Stomach (tissue), 19 donors: ENCODE measurements at places on chromosomes 7 and 10. TPM values are rescaled to one million over a fixed set of nuclear protein-coding genes. Genes with fewer than 3 reads are reported as not detected.

GRCh38 chr10:73819513-73820093 is 8.2 kb upstream of the NDST2 start:
- DNase-seq = peak; percentile 84

DNA sequence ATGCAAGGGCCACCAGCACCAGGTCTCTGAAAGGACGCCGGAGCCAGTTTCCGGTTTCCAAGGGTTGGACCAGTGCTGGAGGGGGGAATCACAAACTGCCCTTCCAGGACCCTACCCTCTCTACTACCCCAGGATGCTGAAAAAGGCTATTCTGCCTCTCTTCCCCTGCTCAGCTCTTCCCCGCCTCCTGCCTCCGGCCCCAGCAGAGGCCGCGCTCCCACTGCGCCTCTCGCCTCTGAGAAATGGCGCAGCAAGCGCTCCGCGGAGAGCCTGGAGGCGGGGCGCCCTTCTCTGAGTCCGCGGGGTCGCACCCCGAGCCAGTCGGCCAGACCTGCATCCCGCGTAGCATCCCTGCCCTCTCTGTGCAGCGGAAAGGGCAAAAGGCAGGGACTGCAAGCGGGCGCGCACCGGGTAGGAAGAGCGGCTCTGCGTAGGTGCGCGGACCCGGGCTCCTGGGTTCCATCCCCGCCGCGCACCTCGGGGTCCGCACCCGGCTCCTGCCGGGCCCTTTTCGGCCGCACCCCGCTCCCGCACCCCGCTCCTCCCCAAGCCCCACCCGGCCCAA is 476 bp upstream of the RET start:
- DNase-seq = no peak

DNA sequence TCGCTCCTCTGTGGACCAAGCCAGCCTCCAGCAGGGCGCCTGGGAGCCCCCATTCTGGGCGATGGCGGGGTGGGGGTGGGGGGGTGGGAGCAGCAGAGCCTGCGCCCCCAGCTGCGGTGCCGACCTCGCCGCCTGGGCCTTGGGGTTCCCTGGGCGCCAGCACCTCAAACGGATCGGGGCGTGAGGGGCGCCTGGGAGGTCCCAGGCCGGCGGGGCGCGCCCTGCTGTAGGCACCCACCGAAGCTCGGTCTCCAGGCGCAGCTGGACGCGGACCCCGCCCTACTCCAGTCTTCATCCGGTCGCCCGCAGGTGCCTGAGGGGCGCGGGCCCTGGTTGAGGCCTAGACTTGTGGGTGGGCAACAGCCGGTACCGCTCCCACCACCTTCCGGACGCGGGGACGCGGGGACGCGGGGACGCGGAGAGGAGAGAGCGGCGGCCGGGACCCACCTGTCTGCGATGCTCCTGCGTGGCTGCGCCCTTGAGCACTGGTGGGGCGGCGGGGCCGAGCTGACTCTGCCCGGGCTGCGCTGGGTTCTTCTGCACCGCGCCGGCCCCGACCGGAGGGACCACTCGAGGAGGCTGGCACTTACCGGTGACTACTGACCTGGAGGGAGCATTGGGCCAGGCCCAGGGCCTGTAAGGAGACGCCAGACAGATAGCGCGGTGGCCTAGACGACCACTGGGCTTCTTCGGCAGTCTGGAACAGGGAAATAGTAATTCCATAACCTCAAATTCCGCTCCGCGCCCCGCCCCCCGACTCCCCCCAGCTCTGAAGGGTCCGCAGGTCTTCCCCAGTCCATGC is 5.5 kb upstream of the KCP start:
- no peak for DNase-seq

GRCh38 chr7:50957431-50957830 is 174.7 kb upstream of the GRB10 start:
- no peak for DNase-seq

- DNase-seq = no peak
Measured at GRCh38 chr10:110317866-110318850, 13.4 kb upstream of the SMNDC1 start.

DNA sequence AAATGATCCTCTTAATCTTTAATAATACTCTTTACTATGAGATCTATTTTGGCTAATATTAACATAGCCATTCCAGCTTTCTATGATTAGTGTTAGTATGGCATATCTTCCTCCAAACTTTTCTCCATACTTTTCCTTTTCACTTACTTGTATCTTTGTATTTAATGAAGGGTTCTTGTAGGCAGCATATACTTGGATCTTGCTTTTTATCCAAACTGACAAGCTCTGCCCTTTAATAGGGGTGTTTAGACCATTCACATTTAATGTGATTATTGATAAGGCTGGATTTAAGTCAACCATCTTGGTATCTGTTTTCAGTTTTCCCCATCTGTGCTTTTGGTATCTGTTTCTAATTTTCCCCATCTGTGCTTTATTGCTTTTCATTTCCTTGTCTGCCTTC is 59.7 kb upstream of the ATP6V0A4 start:
- no peak for DNase-seq

DNA sequence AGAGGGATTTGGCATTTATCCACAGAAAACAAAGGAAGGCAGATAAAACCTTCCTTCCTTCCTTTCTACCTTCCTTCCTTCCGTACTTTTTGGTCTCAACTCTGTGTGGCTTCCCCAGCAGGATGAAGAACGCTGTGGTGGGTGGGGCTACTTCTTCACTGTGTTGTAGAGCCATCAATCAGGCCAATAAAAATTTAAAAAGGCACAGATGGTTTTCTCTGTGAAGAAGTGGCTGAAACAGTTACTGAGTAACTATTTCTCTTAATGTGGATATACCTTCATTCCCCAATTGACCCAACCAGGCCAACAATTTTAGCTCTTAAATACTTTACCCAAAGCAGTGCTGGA is 75.8 kb downstream of the ZNF92 start:
- no peak for DNase-seq

DNA sequence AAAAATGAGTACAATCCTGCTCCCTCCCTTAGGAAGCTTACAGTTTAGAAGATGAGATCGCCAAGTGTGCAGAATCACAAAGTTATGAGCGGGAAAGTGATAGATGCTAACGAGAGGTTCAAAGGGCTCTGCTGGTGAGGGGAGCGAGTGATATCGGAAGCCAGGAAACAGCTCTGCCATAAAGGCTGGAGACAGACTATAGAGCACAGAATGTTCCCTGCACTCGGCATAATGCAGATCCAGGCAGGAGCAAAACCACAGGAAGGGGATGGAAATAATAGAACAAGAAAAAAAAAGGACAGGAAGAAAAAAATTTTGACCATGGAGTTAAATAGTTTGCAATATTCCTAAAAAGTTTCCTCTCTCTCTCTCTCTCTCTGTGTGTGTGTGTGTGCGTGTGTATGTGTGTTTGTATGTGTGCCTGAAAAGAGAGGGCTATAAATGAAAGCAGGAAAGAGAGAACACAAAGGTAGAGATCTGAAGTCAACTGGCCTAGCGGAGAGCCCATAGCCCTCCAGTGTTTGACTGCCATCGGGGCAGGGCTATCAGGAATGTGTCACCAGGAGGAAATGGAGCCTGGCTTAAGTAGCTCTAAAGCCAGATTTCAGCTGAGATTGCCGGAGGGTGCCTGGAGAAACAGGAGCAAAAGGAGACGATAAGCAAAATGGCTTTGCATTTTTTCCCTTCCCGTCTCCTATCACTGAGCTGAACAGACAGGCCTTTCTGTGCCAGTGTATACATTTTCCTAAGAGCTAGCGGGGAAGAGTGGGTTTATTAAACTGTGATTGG is 175.8 kb upstream of the LYZL1 start:
- DNase-seq = peak; percentile 54

DNA sequence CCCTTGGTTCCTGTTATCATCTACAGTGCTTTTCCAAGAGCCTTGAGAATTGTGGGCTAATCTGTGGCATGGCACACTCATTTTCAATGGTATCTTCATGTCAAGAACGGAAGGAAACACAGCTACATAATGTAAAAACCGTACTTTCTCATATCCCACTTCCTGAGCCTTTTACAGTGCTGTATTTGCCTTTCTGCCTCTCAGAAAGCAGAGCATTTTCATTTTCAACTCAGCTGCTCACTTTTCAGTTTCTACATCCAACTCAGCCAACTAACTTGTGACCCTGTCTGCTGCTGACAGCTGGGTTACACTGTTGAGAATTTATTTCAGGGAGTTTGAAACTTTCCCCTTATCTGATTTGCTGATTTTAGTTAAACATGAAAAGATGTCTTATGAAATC is 875.8 kb upstream of the KCND2 start:
- DNase-seq = no peak

- no peak for DNase-seq
Measured at GRCh38 chr10:82266438-82266837, 391.4 kb downstream of the NRG3 start.

DNA sequence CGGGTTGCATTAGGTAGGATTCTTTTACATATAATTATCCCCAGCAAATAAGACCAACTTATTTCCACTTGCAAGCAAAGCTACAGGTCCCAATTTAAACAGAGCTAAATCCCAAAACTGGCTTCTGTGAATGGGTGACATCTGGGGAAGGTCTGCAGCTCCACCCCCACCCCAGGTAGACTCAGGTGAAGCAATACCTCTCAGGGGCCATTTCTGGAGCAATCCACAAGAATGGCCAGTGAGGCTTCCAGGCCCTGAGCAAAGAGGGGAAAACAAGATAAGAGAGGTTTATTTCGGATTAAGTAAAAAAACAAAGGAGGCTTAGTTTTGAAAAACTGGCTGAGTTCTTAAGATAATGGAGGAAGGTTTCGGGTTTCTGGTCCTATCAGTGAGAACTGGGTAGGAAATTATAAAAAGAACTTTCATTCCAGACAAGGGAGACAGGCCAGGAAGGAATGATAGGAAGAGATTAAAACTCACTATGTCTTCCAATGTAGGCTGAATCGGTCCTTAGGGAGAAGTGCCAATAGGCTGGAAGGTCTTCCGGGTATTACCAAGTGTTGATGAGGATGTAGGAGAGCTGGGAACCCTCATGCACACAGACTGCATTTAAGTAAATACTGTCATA is 25.4 kb downstream of the SH3PXD2A start:
- DNase-seq = no peak

DNA sequence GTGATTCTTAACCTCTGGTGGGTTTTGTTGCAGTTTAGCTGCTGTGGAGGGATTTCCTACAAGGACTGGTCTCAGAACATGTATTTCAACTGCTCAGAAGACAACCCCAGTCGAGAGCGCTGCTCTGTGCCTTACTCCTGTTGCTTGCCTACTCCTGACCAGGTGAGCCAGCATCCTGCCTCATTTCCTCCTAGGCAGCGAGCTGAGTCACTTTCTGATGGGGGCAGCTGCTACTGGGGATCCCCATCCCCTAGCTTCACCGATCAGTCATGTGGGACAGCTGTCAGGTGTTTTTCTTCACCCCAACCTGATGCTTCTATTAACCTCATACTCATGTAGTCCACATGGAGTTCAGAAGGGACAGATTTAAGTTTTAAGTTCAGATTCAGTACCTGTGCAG is 21.7 kb upstream of the SMO start:
- DNase-seq = no peak

GRCh38 chr7:154852205-154852604 is 150.7 kb downstream of the PAXIP1 start:
- no peak for DNase-seq

- DNase-seq = peak; percentile 68
Measured at GRCh38 chr10:5632446-5632845, 33.9 kb downstream of the ASB13 start.

DNA sequence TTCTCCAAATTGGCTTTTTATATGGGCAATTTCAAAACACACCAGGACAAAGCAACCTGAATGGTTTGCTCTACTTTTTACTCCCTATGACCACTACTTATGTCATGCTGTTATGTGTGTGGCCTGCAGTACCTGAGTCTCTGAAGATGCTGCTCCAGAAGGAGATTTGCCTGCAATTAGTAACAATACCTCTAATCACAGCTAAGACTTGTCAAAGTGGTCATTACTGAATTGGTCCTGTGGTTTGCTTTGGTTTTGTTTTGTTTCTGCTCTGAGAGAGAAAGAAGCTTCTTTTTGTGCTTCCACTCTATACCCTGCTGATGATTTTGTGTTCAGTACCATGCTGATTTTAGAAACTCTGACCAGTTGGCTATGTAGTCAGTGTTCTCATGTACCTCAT is 25.5 kb downstream of the HGF start:
- no peak for DNase-seq

- no peak for DNase-seq
Measured at GRCh38 chr7:75977743-75978142, 16.7 kb downstream of the TMEM120A start.

The PLEKHS1 gene
- 2.9 TPM for total RNA-seq

The PBLD gene
- 43.6 TPM for total RNA-seq

The ERVW-1 gene
- total RNA-seq = not detected

The FKBP9 gene
- 869 TPM for total RNA-seq
